ENCODE measurements at places on chromosomes 7 and 10. TPM values are rescaled to one million over a fixed set of nuclear protein-coding genes. Genes with fewer than 3 reads are reported as not detected.
A peak's percentile ranks its signal among the peaks of the same experiment; 100 is the strongest.

DNA sequence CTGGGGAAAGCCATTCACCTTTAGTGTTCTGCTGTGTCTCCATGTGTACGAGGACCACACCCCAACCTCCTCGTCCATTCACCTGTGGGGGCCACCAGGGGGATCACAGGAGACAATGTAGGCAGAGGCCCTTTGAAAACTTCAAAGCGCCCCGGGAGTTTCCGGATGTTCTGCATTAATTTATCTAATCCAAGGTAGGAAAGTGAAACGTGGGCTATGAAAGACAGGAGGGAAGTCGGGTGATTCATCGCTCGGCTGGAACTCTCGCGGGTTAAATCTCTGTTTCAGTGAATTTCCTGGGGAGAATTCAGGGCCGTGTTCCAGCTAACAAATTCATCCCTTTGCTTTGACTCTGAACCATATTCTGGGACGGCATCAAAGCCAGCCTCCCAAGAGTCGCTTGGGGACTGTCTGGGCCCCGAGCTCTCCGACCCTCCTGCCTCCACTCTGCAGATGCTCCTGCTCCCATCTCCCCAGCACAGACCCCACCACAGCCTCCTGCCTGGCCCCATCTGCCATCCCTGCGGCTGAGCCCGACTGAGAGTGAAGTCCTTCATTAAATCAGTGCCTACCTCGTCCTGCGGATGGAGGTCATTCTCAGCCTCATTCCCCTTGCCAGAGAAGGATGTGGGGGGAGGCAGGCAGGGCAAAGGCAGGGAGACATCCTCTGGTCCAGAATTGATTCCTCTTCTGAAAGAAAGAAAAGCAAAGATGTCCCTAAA, 114.1 kb upstream of the CARD11 start:
- DNase-seq: no peak

GRCh38 chr7:79337717-79338116, 115.8 kb downstream of the MAGI2 start:
- no peak for DNase-seq

GRCh38 chr7:36260481-36260880, 107.4 kb downstream of the EEPD1 start:
- no peak for DNase-seq

- DNase-seq: no peak
Measured at GRCh38 chr7:134548877-134549276, at the start of gene AKR1B15. Gene AKR1B15, plus strand, starts transcription at chr7:134549110. Its CDS starts 15,510 bp downstream, at chr7:134564620.

DNA sequence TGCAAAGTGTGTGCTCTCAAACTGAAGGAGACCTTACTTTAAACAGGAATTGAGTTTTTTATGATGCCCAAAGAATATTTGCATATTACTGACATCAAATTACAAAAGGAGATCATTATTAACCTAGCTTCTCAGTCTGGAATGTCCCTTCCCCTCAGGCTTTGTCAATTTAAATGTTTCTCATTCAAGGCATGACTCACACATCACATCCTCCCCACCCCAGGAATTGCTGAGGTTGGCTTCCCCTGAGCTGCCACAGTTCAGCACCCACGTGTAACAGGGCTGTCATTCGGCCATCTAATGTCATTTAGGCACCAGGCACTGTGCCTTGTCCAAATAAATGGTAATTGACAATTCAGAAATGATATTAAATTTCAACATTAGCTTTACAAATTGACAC, 305.9 kb upstream of the MGMT start:
- no peak for DNase-seq

GRCh38 chr10:72186258-72186981, 29.4 kb upstream of the ANAPC16 start:
- no peak for DNase-seq

GRCh38 chr10:42869977-42870350, 87.4 kb downstream of the BMS1 start:
- DNase-seq: no peak

- no peak for DNase-seq
Measured at GRCh38 chr7:137235434-137235833, 108.1 kb downstream of the PTN start.

DNA sequence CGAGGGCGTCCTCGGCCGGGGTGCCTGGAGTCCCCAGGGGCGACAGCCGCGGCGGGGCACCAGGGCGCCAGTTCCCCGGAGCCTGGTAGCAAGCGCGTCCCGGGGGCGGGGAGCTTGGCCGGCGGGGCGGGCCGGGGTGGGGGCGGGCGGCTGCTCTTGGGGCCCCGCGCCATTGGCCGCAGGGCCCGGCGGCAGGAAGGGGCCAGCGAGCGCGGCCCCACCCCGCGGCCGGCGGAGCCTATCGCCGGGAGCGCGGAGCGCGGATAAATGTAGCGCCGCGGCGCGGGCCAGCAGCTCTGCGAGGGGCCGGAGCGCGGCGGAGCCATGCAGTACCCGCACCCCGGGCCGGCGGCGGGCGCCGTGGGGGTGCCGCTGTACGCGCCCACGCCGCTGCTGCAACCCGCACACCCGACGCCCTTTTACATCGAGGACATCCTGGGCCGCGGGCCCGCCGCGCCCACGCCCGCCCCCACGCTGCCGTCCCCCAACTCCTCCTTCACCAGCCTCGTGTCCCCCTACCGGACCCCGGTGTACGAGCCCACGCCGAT, at the start of gene HHEX:
TSS of gene HHEX (plus strand) at position 293 of the 548 bp plus-strand sequence. CDS start at position 325, 32 bp downstream.
- DNase-seq: peak; percentile 37

- no peak for DNase-seq
Measured at GRCh38 chr10:1379601-1380000, 323.4 kb downstream of the WDR37 start.

GRCh38 chr10:3624367-3624766, 160.6 kb downstream of the KLF6 start:
- DNase-seq: no peak

- no peak for DNase-seq
Measured at GRCh38 chr7:48176356-48176893, 5.2 kb downstream of the ABCA13 start.

DNA sequence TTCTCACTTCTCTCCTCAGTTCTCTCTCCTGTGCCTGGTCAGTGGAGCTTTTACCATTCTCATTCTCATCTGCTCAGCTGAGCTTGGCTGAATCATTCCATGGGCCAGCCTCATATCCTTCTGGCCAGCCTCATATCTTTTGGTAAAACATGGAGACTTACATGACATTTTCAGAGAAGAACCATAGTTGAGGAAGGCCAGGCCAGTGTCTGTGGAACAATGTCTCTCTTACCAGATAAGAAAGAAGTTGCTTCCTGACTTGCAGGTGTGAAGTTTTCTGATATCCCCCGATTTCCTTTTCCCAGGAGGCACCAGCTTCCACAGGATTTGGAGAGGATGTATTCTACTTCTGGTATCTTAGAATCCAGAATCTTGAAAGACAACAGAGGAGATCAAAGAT, 24.7 kb downstream of the ST7 start:
- DNase-seq: no peak

- DNase-seq: no peak
Measured at GRCh38 chr7:133703547-133703946, 423.6 kb upstream of the LRGUK start.

DNA sequence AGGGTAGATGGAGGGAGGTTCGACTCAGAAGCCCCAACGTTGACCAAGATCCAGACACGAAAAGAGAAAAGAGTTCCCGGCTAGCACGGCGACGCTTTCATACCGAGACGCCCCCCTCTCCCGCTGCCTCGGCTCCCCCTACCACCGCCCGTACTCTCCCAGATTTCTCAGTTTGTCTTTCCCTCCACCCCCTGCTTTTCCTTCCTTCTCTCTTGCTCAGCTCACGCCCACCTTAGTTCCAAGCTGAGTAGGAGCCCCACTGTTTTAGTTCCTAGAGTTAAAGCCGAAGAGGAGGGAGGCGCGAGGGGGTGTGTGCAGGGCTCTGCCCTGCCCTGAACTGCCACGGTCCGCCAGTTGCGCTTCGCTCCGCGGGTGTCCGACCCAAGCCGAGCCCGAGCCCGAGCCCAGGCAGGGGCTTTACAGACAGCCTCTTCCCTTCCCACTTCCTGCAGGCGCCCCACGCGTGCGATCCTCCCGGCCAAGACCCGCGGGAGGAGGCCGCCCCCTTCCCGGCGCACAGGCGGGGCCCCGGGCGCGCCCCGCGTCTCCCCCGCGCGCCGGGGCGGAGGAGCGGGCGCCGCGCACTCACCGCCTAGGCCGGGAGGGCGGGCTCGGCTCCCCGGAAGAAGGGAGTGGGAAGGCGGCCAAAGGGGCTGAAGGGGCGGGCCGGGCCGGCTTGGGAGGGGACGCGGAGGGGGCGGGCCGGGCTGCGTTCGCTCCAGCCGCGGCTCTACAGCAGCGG, at the start of gene EPHB6:
TSS of gene EPHB6 (plus strand) at position 705 of the 742 bp plus-strand sequence. CDS start 8,152 bp downstream, outside the sequence.
- DNase-seq: no peak

GRCh38 chr7:89223900-89224395, 428.4 kb upstream of the TEX47 start:
- no peak for DNase-seq

DNA sequence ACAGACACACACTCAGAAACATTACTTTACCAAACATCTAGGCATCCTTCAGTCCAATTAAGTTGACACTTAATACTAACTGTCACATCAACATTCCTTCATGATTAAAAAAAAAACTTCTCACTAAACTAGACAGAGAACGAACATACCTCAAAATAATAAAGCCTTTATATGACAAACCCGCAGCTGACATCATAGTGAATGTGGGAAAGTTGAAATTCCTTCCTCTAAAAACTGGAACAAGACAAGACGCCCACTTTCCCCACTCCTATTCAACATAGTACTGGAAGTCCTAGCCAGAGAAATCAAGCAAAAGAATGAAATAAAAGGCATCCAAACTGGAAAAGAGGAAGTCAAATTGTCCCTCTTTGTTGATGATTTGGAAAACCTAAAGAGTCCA, 96.9 kb upstream of the PPP1R9A start:
- DNase-seq: no peak

DNA sequence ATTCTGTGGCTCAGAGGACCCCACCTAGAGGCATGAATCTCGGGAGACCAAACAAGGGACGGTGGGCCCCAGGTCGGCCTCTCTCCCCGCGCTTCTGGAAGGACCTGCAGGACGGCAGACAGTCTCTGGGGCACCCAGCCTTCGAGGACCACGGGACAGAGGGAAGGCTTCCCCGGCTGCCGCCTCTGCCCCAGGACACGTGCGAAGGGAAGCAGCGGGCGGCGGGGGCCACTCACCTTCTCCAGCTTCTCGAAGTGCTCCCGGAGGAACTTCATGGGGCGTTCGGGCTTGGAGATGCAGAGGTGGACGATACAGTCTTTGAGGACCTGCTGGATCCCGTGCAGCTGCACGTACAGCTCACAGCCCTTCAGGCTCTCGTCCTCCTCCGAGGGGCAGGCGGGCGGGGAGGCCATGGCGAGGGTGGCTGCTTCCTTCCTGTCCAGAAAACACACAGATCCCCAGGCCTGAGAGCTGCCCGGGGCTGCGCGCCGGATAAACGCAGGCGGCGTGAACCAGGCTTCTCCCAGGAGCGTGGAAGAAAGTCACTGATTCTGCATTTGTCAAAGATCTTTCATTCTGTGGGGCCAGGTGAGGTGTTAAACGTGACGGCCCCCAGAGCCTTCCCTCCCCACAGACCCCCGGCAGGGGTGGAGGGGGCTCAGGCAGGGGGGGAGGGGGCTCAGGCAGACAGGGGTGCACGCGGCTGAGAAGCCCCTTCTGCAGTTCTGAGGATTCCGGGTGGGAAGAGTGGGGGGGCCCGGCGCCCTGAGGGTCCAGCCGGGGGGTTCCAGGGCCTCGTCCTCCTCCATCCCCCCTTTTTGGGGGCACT, 15.2 kb upstream of the DNAAF5 start:
- no peak for DNase-seq

GRCh38 chr7:129072479-129073011, 17.6 kb upstream of the TNPO3 start:
- DNase-seq: no peak

DNA sequence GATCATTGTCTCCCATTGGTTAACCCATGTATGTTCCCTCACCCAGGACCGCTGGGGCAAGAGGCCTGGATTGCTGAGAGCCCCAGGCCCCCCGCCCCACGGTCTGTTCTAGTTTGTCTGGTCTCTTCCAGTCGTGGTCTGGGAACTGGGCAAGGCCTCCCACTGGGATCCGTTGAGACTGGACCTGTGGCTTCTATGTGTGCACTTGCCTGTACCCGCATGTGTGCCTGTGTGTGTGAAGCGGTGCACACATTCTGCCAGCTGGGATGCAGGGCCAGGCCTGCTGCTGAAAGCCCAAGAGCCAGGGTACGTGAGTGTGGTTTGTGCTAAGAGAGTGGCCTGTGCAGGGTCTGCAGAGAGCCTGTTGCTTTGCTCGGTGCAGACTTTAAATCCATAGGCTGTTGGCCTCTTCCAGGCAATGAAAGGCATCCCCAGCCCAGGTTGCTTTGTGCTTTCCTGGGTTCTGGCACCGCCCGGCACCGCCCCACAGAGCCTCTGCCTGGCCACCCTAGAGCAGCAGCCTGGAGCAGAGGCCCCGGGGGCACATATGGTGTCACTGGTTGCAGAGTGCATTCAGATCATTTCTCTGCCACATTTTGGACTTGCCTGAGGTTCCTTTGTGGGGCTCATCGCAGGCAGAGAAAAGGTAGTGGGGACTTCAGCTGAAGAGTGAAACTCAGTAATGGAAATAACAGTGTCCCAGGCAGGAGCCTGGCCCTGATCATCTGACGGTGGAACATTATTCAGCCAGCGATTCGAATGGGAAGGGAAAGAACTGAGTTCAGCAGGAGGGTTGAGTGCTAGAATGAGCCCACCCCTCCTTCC, 215.5 kb downstream of the GLRX3 start:
- DNase-seq: no peak

- no peak for DNase-seq
Measured at GRCh38 chr7:107461938-107462533, 7.8 kb upstream of the GPR22 start.

- no peak for DNase-seq
Measured at GRCh38 chr7:42342381-42342780, 105.4 kb upstream of the GLI3 start.

DNA sequence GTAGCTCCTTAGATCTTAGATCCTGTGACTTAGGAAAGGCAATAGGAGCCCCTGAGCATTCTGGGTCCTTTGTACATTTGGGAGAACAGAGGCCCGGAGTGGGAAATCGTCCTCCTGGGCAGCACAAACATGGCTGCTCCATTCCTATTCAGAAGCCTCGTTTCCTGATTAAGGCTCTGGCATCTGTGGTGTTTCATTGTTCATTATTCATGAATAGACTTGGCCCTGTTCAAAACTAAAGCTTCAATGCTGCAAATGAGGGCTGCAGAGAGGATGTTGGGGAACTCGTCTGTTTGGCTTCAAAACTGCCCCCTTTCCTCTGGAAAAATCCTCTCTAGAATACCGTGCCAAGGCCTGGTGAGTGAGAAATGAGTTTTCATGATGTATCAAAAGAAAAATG, 3.4 kb upstream of the HTRA1 start:
- DNase-seq: no peak

Gene RADIL
- 5.3 TPM for total RNA-seq

Gene MMP21
- not detected for total RNA-seq

Gene ZNF485
- total RNA-seq: 5.8 TPM

Gene NUTM2E
- 0.15 TPM for total RNA-seq

Gene PNLIPRP2
- 1.1 TPM for total RNA-seq

Gene AZGP1
- 1.1 TPM for total RNA-seq

Gene H2BK1
- 0.69 TPM for total RNA-seq

Gene AFAP1L2
- 0.93 TPM for total RNA-seq

All from HCT116 (cell line).